ENCODE measurements at places on chromosomes 6 and 20. TPM values are rescaled to one million over a fixed set of nuclear protein-coding genes. Genes with fewer than 3 reads are reported as not detected.

Gene TRIM15
- not detected for polyA plus RNA-seq

Gene SPAG4
- 1.2 TPM for polyA plus RNA-seq

Gene RBPJL
- not detected for polyA plus RNA-seq

Gene LY6G6D
- not detected for polyA plus RNA-seq

Gene GJE1
- polyA plus RNA-seq: not detected

Gene FAM184A
- polyA plus RNA-seq: 41.9 TPM
